Stimulated activated CD4-positive, alpha-beta T cell treated with anti-CD3 and anti-CD28 coated beads, Interleukin-12 subunit alpha, Interleukin-12 subunit beta, amount 100 ng/mL, for 24 hours (primary cell): ENCODE measurements at places on chromosomes 6 and 20.

GRCh38 chr6:162313922-162314660 is 413.5 kb downstream of the PRKN start:
- no peak for DNase-seq

GRCh38 chr6:121666814-121667213 is 231.4 kb downstream of the GJA1 start:
- DNase-seq, result no peak

DNA sequence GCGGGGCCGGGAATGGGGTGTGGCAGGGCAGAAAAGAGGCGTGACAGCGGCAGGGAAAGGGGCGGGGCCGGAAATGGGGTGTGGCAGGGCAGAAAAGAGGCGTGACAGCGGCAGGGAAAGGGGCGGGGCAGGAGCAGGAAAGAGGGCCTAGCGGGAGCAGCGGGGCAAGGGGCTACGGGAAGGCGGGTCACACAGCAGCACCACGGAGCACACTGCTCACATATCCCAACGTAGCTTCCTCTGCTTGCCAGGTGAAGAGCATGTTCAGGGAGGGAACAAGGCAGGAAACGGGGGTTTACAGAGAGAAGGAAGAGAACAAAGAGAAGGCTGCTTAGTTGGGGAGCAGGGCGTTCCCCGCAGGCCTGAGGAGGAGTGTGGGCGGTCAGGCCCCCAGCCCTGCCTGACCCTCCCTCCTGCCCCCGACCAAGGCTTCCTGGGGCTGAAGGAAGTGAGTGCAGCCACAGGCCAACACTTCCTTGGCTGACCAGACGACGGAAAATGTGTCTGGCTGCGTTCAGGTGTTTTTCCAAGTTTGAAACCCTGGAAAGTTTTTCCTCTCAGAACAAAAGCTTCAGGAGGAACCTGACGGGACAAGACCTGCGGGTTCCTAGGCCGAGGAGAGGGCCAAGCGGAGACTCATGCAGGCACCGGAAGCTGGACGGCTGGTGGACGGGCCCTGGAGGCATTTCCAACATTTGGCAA is 13.8 kb downstream of the UCKL1 start:
- no peak for DNase-seq

- DNase-seq, result no peak
Observed at GRCh38 chr20:53142225-53143127, 170.3 kb downstream of the TSHZ2 start.

DNA sequence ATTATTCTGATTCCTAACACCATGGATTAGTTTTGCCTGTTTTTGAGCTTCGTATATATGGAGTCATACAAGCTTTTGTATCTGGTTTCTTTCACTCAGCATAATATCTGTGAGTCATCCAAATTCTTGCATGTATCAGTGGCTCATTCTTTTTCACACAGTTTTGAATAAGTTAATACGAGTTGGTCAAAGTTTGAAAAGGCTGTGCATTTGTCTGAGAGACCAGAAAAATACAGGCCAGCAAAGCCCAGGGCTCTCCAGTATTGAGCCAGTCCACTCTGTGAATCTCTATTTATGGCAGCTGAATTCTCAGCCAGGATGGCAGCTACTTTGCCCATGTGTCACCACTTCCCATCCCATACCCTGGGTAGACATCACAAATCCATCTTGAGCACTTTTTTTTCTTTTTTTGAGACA is 7.2 kb upstream of the CHMP4B start:
- DNase-seq, result no peak

- no peak for DNase-seq
Observed at GRCh38 chr6:107637316-107638315, 147.7 kb downstream of the SOBP start.

- DNase-seq, result no peak
Observed at GRCh38 chr20:19783966-19784401, 25.9 kb downstream of the RIN2 start.

DNA sequence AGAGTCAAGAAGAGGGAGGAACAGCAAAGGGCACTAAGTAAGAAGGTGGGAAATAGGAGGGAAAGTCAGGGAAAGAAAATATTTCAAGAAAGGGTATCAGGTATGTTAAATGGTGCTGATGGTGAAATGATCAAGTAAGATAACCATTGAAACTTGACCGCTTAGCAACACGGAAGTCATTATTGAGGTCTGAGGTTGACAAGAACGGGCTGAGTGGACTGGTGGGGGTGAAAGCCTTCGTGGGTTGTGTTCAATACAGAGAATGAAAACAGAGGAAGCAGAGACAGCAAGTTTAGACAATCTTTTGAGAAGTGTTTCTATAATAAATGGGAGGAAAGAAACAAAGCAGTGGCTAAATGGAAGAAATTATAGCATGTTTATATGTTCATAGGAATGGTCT is 72.0 kb downstream of the LIN28B start:
- DNase-seq, result no peak

- no peak for DNase-seq
Observed at GRCh38 chr20:64006490-64006889, 25.6 kb downstream of the PRPF6 start.

DNA sequence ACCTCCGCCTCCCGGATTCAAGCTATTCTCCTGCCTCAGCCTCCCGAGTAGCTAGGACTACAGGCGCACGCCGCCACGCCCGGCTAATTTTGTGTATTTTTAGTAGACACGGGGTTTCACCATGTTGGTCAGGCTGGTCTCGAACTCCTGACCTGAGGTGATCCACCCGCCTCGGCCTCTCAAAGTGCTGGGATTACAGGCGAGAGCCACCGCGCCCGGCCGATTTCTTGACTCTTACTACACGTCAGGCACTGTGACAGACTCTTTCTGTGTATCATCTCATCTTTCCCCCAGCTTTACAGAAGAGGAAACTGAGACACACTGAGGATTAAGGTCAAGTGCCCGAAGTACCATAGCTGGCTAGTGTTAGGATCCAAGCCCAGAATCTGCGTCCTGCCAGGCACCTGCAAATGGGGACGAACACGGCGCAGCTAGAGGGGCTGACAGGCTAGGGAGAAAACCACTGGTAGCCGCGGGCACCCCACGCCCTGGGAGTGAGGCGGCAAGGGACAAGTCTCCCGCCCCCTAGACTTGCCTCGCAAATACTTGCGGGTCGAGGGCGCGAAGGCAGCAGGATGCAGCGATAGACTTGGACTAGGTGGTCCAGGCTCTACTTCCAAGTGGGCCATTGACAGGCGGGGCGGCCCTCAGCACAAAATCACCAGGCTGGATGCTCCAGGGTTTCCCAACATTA is 1.1 kb upstream of the TAF8 start:
- DNase-seq, result no peak

DNA sequence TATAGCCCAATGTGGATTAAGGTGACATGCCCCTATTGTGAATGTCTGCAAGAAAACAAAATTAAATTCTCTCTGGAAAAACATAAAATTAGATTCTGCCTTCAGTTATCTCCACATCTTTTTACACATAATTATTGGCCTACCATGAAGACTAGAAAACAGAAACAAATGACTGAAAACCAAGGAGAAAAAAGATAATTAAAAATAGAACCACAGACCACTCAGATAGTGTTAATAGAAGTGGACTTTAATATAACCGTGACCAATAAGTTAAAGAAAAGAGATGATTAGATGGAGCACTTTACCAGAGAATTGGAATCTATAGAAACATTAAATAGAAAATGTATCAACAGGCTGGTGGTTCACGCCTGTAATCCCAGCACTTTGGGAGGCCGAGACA is 445.7 kb downstream of the EPM2A start:
- DNase-seq, result no peak

DNA sequence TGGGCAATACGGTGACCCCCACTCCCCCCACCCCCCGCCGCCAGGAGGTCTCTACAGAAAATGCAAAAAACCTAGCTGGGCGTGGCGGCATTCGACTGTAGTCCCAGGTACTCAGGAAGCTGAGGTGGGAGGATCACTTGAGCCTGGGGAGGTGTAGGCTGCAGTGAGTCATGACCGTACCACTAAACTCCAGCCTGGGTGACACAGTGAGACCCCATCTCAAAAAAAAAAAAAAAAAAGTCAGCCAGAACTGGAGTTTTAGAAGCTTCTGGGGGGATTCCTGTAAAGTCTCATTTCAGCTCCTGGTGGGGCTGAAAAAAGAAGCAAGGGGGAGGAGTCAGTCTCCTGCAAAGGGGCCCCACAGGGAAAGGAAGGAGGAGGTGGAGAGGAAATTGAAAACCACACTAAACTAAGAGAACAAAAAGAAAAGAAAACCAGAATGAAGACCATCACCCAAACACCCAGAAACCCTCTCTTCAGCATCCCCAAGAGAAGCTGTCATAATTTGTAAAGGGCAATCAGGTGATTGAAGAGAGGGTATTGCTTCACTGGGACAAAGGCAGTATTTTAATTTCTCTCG is 50.4 kb downstream of the NOL4L start:
- no peak for DNase-seq

DNA sequence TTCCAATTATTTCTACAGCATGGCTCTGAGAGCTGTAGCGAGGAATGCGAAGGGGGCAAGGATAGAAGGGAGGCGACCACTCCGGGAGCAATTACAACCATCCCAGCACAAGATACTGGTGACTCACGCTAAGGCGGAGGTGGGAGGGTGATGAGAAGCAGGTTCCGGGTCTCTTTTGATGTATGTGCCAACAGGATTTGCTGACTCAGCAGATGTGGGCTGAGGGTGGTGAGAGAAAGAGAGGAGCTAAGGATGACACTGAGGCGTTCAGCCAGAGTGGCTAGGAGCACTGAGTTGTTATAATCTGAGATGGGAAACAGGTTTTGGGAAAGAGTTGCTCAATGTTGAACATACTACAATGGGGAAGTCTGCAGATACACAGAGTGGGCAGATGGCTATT is 9.3 kb upstream of the TXNDC5 start:
- DNase-seq, result peak; percentile 29

DNA sequence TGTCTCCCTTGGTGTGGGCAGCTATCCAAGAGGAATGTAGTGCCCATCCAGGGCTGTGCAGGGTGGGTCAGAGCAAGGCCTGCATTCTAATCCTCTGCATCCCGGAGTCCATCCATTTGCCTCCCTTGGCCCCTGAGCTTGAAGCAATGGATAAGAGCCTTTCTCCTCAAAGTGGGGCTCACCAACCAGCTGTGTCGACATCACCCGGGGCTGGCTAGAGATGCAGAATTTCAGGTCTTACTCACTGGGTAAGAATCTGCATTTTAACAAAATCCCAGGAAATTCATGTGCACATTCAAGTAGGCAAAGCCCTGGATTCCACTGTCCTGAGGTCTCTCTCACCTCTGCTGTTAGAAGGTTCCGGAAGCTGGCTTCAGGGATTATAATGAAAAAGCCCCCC is 95.3 kb downstream of the MDGA1 start:
- DNase-seq, result no peak

- DNase-seq, result no peak
Observed at GRCh38 chr6:22328474-22328873, 31.6 kb upstream of the PRL start.

DNA sequence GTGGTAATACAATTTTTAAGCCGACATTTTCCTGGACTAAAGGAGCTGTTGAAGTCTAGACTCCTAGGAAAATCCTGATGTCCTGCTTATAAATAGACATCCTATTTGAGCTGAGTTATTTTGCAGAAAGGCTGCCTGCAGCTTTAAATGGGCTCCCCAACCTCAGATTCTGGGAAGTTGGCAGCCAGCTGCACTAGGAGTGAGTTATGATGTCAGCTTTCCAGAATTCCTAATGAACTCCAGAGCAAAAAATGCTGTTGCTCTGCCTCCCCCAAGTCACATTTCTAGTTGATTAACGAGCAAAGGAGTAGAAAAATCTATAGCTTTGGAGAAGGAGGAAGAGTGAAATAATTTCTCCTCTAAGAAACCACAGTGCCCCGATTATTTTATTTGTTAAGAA is 346.3 kb upstream of the SULF2 start:
- no peak for DNase-seq

GRCh38 chr20:44723391-44723790 is 8.2 kb downstream of the CCN5 start:
- no peak for DNase-seq

DNA sequence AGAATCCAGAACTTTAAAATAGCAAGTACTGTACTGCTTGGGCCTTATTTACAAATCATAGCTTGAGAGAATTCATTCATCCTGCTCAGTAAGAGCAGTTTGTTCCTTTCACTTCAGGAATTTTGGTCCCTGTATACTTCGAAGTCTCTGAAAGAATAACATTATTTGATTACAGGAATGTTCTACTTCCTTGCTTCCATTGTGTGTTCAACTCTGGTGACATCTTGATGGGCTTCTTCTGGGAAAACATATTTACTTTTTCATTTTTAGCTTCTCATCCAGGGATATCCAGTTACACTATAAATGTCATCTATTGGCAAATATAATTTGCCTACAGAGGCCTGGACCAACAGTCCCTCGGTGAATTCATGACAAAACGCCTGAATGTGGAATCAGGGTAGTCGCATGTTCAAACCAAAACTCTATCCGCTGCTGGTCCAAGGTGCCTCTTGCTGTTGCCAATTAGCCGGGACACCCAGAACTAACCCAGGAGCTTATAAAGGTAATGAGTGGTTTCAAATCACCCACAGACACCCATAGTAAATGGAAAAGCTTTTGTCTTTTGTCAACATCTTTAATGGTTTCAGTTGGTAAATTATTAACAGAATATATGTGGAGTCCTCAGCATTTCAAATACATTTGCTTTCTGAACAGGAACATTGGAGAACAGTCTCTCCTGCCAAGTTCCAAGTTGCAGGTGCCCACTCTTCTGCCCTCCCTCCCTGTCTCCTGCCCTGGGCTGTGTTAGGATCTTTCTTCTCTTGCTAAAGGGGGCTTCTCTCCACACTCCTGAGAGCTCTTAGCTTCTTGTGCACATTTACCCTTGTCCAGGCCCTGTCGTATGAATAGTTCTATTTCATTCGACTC is 162.5 kb upstream of the CITED2 start:
- DNase-seq, result no peak

- no peak for DNase-seq
Observed at GRCh38 chr20:40238511-40238910, 450.5 kb downstream of the MAFB start.

DNA sequence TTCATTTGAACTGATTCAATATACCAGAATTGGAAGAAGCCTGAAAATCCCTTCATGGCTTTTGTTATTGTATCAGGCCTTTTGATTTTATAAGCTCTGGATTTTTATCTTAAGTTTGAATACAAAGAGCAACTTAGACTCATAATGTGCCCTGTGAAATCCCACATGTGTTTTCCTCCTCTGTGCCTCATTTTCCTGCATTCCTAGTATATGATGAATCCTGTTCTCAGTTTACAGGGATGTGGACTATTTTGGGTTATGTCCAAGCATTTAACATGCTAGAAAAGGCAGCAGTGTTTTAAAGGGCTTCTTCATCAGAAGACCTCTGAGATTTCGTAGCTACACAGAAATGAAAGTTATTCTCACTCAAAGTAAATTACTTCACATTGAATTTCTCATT is 455.0 kb downstream of the RFPL4B start:
- no peak for DNase-seq

DNA sequence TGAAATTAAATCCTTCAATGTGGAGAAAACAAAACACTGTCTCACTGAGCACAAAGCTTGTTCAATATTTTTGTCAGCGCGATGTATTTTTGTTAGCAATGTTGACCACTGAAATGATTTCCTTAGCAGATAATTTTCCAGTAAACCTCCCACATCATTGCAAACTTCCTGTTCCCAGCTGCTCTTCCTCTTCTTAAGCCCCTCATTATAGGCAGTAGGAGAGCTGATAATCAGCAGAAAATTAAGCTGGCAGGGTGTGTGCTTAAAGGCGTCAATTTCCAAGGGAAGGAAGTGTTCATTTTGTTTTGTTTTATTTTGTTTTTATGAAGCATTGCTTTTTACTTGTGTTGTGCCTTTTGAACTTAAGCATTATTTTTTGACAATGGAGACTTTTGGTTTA is 29.1 kb upstream of the TMEM14A start:
- DNase-seq, result no peak

GRCh38 chr6:144896289-144896688 is 611.2 kb downstream of the UTRN start:
- no peak for DNase-seq
